ENCODE measurements at places on chromosomes 16 and 17.

DNA sequence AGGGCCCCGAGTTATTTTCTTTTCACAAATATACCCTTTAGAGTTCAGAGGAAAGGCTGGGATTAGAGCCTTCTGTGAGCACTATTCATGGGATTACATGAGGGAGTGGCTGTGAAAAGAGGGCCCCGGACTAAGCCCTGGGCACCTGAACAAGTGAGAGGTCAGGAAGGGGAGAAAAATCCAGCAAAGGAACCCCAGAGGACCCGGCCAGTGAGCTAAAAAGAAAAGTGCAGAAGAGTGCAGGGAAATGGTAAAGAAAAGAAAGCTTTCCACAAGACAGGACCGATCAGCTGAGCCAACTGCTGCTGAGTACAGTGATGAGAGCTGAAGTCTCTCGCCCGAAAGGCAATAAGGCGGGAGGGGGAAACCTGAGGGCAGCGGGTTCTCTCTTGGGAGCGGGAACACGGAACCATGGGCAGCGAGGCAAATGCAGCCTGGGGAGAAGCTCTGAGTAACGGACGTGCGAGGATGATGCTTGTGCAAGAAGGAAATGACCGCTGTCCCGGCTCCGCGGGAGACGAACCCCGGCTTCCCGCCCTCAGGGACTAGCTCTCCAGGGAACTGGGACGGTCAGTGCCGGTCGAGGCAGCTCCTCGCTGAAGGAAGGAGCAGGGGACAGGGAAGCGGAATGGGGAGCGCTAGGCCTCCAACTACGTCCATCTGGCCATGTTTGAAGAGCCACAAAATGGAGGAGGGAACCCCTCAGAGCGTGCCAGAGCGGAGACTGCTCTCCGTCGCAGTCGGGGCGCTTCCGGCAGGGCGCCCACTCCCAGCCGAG, 665 bp upstream of the ALDH3A2 start:
- DNase-seq, result peak; percentile 23

GRCh38 chr17:73058022-73058421, 34.5 kb downstream of the SLC39A11 start:
- DNase-seq, result no peak

DNA sequence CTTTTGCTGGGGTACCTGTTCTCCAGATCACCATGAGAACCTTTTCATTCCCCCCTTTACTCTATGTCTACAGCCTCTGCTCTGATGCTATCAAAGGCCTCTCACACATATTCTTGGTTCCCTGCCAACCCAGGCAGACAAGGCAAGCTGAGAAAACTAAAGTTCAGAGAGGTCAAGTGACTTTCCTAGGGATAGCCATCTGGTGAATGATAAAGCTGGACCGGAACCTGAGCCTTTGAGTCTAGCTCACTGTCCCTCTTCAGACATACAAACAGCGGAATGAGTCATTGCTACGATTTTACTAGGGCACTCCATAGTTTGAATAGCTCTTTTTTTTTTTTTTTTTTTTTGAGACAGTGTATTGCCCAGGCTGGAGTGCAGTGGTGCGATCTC, 73.3 kb downstream of the XYLT1 start:
- no peak for DNase-seq

- DNase-seq, result no peak
These were observed 12.4 kb downstream of the MPO start for GRCh38 chr17:58268326-58268725.

- no peak for DNase-seq
These were observed 8.2 kb downstream of the USP22 start for GRCh38 chr17:21034340-21035235.

DNA sequence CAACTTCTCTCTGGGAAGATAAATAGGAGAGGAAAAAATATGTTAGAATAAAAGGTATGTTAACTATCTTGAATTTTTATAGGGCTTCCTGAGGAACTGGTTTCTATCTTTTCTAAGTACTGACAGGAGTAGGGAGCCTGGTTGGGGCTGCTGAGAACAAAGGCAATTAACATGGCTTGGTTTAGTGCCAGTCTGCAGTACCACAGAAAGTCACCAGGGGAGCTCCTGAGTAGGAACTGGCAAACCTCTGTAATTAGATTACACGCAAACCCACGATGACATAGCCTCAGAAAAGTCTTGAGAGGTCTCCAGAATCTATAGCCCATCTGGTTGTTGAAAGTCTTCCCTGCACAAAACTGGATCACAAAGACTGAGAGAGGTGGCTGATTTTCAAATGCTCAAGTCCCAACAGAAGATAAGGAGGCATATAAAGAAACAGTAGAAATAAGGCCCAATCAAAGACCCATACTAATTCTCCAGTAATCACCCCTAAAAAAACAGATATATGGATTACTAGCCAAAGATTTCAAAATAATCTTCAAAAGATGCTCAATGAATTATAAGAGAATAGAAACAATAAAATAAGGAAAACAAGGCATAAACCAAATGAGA, 11.7 kb upstream of the CNTNAP4 start:
- DNase-seq, result no peak

DNA sequence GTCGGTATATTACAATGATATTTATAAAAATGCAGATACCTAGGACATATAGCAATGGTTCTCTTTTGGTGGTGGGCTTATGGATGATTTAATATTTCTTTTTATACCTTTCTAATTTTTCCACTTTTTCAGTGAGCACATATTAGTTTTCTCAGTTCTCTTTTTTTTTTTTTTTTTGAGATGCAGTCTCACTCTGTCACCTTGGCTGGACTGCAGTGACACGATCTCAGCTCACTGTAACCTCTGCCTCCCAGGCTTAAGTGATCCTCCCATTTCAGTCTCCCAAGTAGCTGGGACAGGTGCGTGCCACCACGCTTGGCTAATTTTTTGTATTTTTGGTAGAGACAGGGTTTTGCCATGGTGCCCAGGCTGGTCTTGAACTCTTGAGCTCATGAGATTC, 15.1 kb downstream of the MAP3K14 start:
- DNase-seq, result no peak

GRCh38 chr16:75120253-75120652, 3.7 kb upstream of the LDHD start:
- DNase-seq, result no peak

DNA sequence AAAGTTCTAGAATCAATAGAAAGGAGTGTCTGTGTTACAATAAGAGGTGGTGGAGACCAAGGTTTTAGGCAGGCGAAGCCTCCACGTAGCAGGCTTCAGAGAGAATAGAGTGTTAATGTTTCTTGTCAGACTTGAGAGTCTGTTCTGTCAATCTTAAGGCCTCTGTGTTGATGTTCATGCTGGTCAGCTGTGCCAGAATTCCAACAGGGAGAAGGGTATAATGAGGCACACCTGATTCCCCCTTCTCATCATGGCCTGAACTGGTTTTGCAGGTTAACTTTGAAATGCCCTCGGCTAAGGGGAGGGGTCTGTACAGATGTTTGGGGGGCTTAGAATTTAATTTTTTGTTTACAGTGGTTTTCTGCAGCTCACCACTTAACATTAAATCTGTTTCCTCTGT, 46.0 kb downstream of the RNF112 start:
- no peak for DNase-seq

DNA sequence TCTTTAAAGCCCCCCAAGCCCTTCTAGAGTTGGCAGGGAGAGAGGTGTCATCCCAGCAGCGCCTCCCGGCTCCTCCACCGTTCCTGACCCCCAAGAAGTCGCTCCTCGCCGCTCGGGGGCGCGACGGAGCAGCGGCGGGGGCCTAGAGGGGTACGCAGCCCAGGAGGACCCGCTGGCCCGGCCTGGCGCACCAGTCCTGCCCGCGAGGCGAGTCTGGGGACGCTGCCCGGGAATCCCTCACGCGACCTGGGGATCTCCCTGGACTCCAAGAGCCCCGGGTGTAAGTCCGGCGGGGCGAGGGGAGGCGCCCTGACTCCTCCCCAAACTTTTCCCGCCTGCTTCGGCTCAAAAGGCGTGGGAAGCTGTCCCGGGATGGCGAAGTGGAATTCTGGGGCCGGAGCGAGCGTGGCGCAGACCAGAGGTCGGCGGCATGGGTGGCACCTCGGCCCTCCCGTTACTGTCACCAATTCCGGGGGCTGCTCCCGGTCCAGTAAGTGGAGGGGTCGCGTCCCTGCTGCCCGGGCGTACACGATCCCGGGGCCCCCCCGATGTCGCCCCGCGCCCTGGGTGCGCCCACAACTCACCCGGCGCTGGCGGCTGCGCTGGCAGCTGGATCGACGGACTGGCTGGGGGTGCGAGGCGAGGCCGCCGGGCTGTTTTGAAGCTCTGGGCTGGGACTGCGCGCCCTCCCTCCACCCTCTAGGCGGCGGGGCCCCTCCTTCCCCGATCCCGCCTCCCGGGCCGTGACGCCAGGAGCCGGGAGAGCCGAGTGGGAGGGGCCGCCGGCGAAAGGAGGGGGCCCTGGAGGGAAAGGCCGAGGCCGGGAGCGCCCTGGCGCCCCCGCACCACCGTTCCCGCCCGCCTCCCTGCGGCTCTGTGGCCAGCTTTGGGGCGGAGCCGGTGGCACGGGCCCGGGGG, at the start of gene EMP2:
Gene EMP2, minus strand, starts transcription at position 634 of the 918 bp plus-strand sequence. CDS start 32,981 bp downstream, outside the sequence.
- no peak for DNase-seq
